ENCODE measurements at places on chromosomes 2 and 18.
A peak's percentile ranks its signal among the peaks of the same experiment; 100 is the strongest.

DNA sequence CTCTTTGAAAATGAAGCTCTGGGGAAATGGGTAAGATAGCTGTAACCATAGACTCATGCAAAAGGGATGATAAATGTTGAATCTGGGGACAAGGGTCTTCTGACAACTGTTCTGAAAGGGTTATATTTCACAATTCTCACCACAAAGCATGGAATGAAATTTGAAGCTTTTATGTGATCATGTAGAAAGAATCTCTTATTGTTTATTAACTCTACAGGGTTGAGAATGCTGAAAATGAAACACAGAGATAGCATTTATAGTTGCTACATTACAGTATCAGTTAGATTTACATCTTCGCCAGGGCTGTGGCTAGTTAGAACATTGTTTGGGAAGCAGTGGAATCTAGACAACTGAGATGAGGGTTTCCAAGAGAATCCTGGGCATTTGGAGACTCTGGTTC lies 97.4 kb upstream of the LHCGR start:
- DNase-seq, result peak; percentile 93

DNA sequence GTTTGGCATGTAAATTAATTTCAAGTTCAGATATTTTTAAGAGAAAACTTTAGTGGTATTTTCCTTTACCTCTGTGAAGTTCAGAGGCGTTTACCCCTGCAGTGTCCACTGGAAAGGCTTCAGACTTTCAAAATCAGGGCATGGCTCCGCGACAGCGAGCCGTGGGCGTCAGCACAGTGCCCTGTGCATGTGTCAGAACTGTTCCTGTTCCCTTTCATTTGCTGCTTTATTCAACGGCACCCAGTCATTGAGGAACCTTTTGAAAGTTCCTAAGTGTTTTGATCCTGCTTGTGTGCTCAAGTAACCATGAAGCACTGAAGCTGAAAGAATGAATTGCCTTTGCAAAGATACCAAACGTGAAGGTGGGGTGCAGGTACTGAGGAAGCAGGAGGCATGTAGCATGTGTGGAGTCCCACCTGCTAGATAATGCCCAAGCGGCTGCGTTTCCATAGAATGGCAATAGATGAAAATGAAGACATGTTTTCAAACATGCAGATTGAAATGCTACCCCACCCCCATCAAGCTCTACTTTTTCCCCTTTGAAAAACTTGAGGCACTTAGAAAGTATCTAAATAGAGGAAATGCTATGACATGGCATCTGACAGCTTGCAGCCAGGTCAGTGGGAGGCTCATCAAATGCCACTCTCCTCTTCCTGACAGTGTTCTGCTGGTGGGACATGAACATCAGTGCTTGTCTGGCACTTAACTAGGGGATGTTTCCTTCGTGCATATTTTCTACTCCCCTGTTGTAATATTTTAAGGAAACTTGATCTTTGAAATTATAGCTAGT lies 148.6 kb downstream of the ZNF236 start:
- no peak for DNase-seq

GRCh38 chr2:9099341-9099751 lies 95.9 kb upstream of the MBOAT2 start:
- peak; percentile 66 for DNase-seq

- peak; percentile 60 for DNase-seq
These were observed 423.7 kb downstream of the LPIN1 start for GRCh38 chr2:12170121-12170520.

DNA sequence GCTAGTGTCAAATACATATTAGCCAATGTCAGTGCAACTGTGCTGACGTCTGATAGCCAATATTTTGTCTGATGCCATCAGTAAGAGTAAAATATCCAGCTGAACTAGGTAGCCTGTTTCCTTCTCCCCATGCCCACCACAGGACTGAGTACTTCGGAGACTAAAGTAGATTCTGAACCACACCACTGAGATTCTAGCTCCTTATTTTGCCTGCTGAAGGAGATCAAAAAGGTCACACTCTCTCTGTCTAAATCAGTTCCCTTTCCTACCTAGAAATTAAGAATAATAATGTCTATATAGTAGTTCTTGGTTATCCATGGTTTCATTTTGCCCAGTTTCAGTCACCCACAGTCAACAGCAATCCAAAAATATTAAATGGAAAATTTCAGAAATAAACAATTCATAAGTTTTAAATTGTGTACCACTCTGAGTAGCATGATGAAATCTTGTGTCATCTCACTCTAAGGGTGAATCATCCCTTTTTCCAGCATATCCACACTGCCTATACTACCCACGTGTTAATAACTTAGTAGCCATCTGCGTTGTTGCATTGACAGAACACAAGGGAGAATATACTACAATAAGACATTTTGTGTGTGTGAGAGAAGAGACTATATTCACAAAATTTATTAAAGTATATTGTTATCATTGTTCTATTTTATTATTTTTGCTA lies 1043.3 kb upstream of the PIK3C3 start:
- peak; percentile 64 for DNase-seq

- peak; percentile 75 for DNase-seq
These were observed 75.3 kb upstream of the DLX2 start for GRCh38 chr2:172177996-172178395.

DNA sequence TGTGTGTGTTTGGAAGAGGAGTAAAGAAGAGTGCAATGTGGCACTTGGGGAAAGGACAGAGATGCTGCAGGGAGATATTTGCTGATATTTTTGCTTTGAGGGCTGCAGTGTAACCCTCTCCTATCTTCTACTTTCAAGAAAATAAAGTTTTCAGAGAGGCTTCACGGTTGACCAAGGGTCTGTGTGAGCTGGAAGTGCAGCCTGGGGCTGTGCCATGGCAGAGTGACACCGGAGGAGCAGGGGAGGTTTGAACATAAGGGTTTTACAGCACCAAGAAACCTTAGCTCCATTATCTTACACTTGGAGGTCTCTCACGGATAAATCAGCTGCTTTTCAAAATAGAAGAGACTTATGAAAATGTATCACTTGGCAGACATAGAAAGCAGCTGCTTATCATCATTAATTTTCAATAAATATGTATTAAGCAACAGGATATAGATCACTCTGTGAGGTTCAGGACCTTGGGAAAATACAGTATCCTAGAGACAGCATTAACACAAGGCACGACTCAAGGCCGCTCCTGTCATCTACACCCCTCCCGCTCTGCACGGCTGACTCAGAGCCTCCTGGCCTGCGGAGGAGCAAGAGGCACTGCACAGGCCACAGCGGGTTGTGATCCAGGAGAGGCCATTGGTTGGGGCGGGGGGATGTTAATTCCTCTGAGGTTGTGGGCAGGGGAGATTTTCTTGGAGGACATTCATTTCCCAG lies 127.8 kb downstream of the COPS8 start:
- DNase-seq, result peak; percentile 90

- DNase-seq, result no peak
These were observed 142.8 kb downstream of the ANKRD44 start for GRCh38 chr2:197167608-197168314.

GRCh38 chr2:219395609-219396008 lies 7.9 kb upstream of the DNPEP start:
- no peak for DNase-seq

- no peak for DNase-seq
These were observed 67.1 kb downstream of the CERKL start for GRCh38 chr2:181589779-181590178.

DNA sequence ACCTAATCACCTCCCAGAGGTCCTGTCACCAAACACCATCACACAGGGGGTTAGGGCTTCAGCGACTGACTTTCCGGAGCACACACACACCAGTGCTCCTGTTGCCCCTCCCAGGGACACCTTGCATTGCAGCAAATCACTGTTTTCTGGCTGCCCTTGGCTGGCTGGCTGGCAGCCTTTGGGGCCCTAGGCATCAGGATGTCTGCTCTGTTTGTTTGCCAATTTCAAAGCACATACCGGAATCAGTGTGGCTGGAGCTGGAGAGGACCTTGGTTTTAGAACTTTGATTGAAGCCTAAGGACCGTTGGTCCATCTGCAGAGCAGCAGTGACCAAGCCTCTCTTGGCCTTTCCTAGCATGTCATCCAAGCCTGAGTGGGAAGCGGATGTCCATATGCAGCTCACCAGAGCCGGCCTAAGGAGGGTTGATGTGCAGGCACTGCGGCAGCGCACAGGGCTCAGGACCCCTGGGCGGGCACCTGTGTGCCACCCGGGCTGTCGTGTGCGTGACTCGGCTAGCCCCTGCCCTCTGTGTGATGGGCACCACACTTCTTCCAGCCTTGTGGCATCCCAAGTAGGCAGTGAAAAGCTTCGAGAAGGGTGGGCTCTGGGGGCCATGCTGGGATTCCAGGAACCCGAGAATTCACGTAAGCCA lies 62.1 kb downstream of the GBX2 start:
- no peak for DNase-seq

GRCh38 chr18:63119647-63120046 lies 199.9 kb downstream of the BCL2 start:
- no peak for DNase-seq

DNA sequence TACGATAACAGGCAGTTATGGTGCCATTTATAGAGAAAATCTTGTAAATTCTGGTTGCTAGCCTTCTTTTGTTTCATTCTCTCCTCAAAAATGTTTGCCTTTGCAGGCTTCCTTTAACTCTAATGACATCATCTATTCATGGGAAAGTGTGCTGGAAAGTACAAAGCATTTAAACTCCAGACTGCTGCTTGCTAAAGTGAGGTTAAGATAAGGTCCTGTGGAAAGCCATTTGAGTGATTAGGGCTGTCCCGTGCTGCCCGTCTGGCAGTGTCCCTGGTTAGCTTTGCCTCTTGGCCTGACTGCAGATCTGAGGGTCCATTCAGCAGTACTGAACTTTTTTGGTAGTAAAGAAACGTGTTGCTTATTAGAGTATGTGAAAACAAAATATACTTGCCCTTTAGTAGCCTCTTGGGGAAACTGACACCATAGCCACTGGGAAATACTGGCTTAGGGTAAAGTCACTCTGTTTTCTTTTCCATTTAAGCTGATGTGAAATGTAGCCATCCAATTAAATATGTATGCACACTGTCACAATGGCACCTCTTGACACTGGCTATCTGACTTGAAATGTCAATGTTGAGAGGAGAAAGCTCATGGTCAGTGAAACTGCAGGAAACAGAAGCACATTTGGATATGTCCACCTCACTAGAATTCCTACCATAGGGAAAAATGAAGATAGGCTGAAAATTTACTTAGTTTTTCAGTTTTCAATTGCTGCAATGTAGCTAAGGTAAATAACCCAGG lies 321.5 kb downstream of the SLC8A1 start:
- DNase-seq, result peak; percentile 55

- no peak for DNase-seq
These were observed 104.5 kb upstream of the CELF4 start for GRCh38 chr18:37669991-37670534.

Measured in amniotic epithelial cell (primary cell).